ENCODE measurements at places on chromosomes 2 and 18. TPM values are rescaled to one million over a fixed set of nuclear protein-coding genes. Genes with fewer than 3 reads are reported as not detected.

TRIM54 gene
- 17.9 TPM for total RNA-seq

TXNDC2 gene
- 3.6 TPM for total RNA-seq

IL1R1 gene
- total RNA-seq, result 289 TPM

SLC66A3 gene
- total RNA-seq, result 77.4 TPM

SRSF7 gene
- 84.4 TPM for total RNA-seq

SLC19A3 gene
- total RNA-seq, result 0.41 TPM

VAMP8 gene
- 44.4 TPM for total RNA-seq

CREG2 gene
- not detected for total RNA-seq

LYG2 gene
- not detected for total RNA-seq

- no peak overlapping the region for H3K4me3 ChIP-seq
- no peaks in the 10 kb centered on the region for H3K36me3 ChIP-seq
- DNase-seq, result no peak
- no peaks in the 10 kb centered on the region for H3K4me1 ChIP-seq
- H3K27ac ChIP-seq, result no peak overlapping the region
Observed at GRCh38 chr2:118858485-118859156, 11.2 kb upstream of the EN1 start.

DNA sequence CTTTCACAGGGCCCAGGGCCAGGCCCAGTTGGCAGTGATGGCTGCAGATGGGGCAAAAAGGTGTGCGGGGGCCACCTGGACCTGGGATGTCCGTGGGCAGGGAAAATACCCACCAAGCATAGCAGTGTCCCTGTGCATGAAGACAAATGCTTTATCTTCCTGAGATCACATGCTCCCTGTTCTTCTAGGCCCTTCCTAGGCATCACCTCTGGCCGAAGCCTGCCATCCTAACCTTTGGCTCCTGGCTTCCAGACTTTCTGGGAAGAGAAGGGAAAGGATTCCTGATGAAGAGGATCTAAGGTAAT lies 105.0 kb upstream of the SMAD2 start:
- no peak overlapping the region for H3K4me3 ChIP-seq
- H3K27ac ChIP-seq, result no peak overlapping the region
- peaks cover 2% of the 10 kb centered on the region for H3K27me3 ChIP-seq
- H3K36me3 ChIP-seq, result no peaks in the 10 kb centered on the region

GRCh38 chr2:11103984-11104793 lies 51.1 kb upstream of the SLC66A3 start:
- H3K4me3 ChIP-seq, result no peak overlapping the region
- H3K36me3 ChIP-seq, result no peaks in the 10 kb centered on the region
- no peak for DNase-seq
- H3K27me3 ChIP-seq, result no peaks in the 10 kb centered on the region
- H3K4me1 ChIP-seq, result no peaks in the 10 kb centered on the region
- H3K27ac ChIP-seq, result no peak overlapping the region

- H3K4me1 ChIP-seq, result no peaks in the 10 kb centered on the region
- H3K4me3 ChIP-seq, result no peak overlapping the region
- H3K27me3 ChIP-seq, result no peaks in the 10 kb centered on the region
- H3K36me3 ChIP-seq, result no peaks in the 10 kb centered on the region
- H3K27ac ChIP-seq, result no peak overlapping the region
- DNase-seq, result no peak
Observed at GRCh38 chr2:191112448-191112901, 38.3 kb downstream of the STAT4 start.

- no peaks in the 10 kb centered on the region for H3K36me3 ChIP-seq
- no peak overlapping the region for H3K4me3 ChIP-seq
- no peak overlapping the region for H3K27ac ChIP-seq
- no peaks in the 10 kb centered on the region for H3K27me3 ChIP-seq
- H3K4me1 ChIP-seq, result no peaks in the 10 kb centered on the region
- DNase-seq, result no peak
Observed at GRCh38 chr2:226429476-226429875, 370.1 kb downstream of the IRS1 start.

DNA sequence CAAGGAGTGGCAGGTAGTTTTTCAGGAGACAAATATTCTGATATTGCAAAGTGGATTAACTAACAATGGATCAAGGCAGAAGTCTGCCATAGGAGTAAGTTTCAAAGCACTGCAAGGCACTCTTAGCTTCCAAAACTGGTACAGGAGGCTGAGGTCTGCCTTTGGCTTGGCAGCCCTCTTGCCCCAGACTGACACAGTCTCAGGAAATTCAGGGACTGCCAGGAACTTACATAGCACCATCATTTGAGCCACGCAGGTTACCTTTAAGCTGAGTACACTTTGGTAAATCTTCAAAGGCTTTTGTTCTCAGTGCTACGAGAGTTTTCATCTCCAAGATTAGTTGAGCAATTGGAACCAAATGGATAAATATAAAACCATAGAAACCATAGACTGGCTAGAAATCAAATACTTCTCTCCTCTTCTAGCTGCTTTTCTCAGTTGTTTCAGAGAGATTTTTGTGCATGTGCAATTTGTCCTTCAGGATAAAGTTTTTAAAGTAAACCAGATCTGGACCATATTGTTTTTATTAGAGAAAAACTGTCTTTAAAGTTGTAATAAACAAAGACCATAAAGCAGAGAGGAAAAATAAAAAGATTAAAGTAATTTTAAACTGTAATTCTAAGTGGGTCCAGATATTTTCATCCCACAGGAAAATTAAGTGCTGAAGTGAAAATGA lies 18.8 kb downstream of the ANKRD29 start:
- no peak overlapping the region for H3K4me3 ChIP-seq
- no peaks in the 10 kb centered on the region for H3K27me3 ChIP-seq
- no peak overlapping the region for H3K27ac ChIP-seq
- H3K4me1 ChIP-seq, result no peaks in the 10 kb centered on the region
- no peaks in the 10 kb centered on the region for H3K36me3 ChIP-seq

DNA sequence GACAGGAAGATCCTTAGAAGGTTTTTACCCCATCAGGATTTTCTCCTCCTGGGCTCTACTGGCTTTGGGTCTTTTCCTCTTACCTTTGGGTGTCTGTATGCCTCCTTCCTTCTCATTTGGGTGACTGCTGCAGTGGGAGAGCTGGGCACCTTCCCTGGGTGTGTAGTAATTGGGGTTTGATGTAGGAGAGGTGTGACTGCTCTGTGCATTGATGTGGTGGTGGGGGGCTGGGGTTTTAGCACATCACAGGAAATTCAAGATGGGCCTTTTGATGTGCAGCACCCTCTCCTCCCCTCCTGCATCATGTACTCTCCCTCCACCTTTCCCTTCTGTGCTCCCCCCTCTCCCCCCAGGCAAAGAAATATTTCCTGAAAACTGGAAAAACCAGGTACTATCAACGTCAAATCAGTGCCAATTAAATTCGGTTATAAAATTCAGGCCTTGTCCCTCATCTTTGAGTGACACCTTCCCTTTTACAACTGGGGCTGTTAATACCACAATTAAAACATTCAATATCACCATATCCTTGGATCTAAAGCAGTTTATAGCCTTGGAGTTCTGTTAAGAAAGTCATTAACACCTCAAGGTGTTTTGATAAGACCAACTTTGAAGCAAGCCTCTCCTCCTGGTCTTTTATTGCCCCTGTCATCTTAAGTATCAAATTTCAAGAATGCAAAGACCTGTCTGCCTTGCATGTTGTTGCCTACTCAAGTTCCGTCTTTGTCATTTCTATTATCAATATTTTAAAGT lies 23.3 kb downstream of the EDAR start:
- no peak overlapping the region for H3K27ac ChIP-seq
- H3K4me1 ChIP-seq, result no peaks in the 10 kb centered on the region
- no peak for DNase-seq
- no peaks in the 10 kb centered on the region for H3K27me3 ChIP-seq
- H3K36me3 ChIP-seq, result no peaks in the 10 kb centered on the region

DNA sequence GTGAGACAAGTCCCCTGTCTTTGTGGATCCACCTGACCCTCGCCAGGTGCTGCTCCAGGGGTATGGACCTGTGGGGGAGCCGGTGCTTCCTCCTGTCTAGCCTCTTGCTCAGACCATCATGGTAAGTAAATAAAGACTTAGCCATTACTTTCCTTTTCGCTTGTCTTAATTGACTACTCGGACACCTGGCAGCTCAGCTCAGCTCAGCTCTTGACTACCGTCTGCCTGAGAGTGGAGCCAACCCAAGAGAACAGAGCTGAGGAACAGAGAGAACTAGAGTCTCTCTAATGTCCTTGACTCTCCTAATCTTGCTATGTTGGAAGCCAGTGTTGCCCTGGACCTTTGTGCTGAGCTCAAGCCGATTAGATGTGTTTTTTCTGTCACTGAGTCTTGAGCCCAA lies 170.3 kb upstream of the CXCR4 start:
- no peaks in the 10 kb centered on the region for H3K36me3 ChIP-seq
- no peak overlapping the region for H3K4me3 ChIP-seq
- no peak for DNase-seq
- no peaks in the 10 kb centered on the region for H3K4me1 ChIP-seq
- H3K27me3 ChIP-seq, result no peaks in the 10 kb centered on the region

DNA sequence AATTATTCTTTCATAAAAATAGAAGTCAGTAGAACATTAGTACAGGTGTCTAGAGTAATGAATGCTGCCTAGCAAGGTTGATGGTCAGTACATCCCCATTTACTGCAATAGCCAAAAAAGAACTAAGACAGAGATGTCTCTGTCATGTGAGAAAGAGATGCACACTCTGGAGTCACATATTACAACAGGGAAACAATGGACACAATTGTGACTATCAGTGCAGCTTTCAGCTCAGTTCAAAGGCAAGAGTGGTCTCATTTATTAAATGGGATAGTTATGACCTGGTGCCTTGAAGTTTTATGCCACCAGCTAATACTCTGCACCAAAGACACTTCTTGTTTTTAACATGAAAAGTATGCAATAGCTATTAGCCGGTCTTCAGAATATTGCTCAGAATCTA lies 194.9 kb upstream of the CHAC2 start:
- H3K36me3 ChIP-seq, result no peaks in the 10 kb centered on the region
- no peak for DNase-seq
- no peak overlapping the region for H3K27ac ChIP-seq
- no peaks in the 10 kb centered on the region for H3K27me3 ChIP-seq
- H3K4me1 ChIP-seq, result no peaks in the 10 kb centered on the region

DNA sequence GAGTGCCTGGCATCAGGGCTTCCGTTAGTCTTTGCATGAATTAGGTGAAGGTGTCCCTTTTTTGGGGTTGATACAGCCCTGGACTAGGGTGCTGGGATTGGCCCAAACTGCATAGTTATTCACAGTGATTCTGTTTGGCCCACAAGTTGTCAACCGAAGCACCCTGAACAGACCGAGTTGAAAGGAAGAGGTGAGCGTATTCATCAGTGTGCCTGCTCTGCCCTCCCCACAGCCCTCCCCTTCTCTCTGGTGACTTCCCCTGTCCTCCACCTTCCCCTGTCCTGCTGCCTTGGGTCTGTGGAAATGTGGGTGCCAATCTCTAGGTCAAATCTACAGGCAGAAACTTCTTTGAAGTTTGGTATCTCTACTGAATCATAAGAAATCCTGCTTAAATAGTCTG lies 330.5 kb downstream of the DYSF start:
- DNase-seq, result peak; percentile 2
- H3K27me3 ChIP-seq, result no peaks in the 10 kb centered on the region
- H3K36me3 ChIP-seq, result no peaks in the 10 kb centered on the region
- no peaks in the 10 kb centered on the region for H3K4me1 ChIP-seq
- no peak overlapping the region for H3K4me3 ChIP-seq
- H3K27ac ChIP-seq, result peak overlapping the region; percentile 23

DNA sequence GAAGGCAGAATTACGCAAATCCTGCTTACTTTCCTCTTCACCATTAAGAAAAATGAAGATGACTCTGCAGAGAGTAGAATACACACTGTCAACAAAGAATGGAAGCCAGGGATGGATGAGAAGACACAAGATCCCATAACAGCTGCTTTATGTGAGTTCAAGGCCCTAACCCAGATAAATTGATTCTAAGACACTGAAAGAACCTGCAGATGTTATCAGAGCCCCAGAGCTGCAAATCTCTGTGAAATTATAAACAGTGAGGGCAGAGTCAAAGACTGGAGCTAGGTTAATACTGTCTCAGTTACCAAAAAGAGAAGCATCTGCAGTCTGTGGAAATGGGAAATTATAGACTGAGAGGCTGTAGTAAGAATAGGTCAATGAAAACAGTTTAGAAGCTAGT lies 320.1 kb upstream of the PKDCC start:
- H3K4me1 ChIP-seq, result no peaks in the 10 kb centered on the region
- H3K27ac ChIP-seq, result no peak overlapping the region
- no peak for DNase-seq
- H3K36me3 ChIP-seq, result no peaks in the 10 kb centered on the region

GRCh38 chr2:129212299-129212958 lies 767.0 kb upstream of the RAB6C start:
- H3K27ac ChIP-seq, result no peak overlapping the region
- no peaks in the 10 kb centered on the region for H3K36me3 ChIP-seq

DNA sequence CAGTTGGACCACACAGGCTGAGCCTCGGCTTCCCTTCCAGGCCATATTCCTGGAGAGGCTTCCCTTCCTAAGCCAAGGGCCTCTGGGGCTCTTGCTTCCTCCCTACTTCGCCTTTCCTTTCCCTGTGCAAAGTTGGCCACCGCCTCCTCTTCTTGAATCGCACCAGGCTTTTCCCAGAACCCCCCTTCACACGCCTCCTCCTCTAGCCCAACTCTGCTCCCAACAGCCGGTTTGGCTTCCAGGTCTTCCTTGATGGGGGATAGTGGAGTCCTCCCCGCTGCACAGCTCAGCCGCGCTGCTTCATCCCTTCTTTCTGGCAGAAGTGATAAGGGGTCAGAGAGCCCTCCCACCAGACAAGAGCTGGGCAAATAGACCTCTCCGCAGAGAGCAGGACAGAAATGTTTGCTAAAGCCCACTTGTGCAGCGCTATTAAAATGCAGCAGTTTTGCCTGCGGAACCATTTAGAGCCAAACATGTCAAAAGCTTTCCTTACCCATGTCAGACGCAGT lies 56.4 kb downstream of the SNORC start:
- no peak overlapping the region for H3K27ac ChIP-seq
- no peak overlapping the region for H3K4me3 ChIP-seq
- peaks cover 6% of the 10 kb centered on the region for H3K4me1 ChIP-seq
- peaks cover 13% of the 10 kb centered on the region for H3K27me3 ChIP-seq
- H3K36me3 ChIP-seq, result no peaks in the 10 kb centered on the region
- DNase-seq, result no peak

GRCh38 chr18:8546677-8547076 lies 62.6 kb upstream of the RAB12 start:
- no peaks in the 10 kb centered on the region for H3K27me3 ChIP-seq
- no peak overlapping the region for H3K4me3 ChIP-seq
- H3K27ac ChIP-seq, result no peak overlapping the region

DNA sequence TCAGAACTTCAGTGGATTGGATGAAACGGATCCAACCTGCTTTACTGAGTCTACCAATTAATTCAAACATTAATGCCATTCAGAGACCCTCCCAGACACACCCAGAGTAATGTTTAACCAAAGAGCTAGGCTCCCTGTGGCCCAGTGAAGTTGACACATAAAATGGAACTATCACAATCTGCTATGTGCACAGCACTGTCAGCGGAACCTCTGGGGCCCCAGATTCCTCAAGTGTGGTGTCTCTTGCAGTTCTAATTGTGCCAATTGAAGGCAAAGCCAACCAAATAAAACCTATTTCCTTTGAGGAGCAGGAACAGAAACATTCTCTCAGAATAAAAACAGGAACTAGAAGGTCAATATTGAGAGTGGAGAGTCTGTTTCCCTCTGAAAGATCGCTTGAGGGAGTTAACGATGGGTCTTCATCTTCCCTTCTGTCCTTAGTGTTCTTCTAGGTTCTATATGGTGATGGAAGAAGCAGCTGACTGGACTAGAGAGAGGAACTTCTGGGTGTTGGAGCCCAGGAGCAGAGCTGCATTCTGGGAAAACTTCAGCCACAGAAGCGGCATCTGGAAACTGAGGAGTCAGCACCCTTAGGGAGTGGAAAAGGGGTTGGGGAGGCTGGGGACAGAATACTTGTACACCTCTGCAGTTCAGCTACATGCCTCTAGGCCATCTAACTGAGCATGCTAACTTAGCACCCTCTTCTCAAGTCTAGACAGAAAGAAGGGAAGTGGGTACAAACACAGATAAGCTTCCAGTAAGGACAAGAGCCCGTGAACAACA lies 174.4 kb upstream of the FBXO11 start:
- DNase-seq, result no peak
- H3K4me3 ChIP-seq, result no peak overlapping the region
- H3K27ac ChIP-seq, result no peak overlapping the region
- H3K4me1 ChIP-seq, result no peaks in the 10 kb centered on the region
- H3K27me3 ChIP-seq, result no peaks in the 10 kb centered on the region
